ENCODE measurements at places on chromosomes 5 and 9.

- no peak for DNase-seq
These were observed at the start of gene RNF180 for GRCh38 chr5:64165500-64166200. RNF180 (plus strand) TSS chr5:64165843; CDS start chr5:64200808, 34,965 bp downstream.

DNA sequence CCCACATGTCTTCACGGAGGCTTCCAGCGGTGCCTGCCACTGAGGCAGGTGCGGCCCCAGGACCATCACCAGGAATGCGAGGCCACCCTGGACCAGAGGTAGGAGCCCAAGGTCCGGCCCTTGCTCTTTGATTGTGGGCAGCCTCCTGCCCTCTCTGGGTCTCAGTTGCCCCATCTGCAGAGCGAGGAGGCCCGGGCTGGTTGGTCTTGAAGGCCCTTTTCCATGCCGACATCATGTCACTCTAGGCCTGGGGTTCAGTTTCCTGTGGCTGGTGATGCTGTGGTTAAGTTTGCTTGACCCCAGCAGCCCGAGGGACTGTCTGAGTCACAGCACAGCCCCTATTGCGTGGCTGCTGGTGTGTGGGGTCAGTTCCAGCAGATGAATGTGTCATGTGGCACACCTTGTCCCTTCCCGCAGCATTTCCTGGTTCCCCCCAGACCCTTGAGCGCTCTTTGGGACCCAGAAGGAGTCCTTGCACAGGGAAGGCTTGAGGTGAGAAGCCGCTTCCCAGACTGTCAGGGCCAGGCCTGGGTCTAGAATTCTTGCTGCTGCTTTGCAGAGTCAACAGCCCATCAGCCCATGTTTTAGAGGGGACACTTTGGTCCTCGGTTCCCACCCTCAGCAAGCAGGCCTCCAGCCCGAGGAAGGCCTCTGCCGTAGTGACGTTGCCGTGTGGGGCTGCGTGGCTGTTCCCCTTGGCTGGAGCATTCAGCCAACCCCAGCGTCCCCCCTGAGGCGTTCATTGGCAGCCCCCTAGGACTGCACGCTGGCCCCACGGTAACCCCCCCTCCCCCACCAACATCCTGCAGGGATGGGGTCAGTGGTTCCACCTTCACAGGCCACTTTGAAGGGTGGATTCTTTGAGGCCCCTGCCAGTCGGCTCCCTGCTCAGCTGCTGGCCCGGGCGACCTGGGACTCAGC is 31.0 kb upstream of the HMCN2 start:
- DNase-seq = no peak

- no peak for DNase-seq
These were observed 127.8 kb upstream of the CCDC152 start for GRCh38 chr5:42628821-42629220.

DNA sequence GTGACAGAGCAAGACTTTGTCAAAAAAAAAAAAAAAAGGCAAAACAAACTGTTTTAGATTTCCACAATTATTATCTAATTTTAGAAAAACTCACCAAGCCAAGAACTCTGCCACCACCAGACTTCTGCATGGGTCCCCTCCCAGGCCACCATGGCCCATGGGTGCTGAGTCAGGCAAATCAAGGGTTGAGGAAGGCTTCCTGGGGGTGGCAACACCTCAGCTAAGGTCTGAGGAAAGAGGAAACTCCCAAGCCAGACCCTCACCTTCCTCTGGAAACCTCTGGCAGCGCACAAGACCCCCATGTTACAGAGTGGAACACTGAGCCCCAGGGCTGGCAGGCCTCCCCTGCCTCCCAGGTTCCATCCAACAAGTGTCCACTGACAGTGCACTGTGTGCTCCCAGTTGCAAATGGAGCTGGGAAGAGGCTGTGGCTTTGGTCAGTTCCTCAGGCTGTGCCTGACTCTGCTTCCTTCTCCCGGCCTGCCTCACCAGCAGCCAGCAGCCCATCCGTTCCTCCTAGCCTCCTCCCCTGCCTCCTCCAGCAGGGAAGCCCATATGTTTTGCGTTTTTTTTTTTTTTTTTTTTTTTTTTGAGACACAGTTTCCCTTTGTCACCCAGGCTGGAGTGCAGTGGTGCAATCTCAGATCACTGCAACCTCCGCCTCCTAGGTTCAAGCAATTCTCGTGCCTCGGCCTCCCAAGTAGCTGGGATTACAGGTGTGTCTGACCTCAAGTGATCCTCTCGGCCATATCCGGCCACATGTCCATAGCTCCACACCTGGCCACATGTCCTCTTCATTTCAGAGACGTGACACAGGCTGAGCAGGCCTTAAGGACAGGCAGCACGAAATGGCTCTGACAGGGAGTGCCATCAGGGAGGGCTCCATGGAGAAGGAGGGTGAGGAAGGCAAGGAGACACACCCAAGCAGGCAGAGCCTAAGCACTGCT is 3.5 kb upstream of the SUSD3 start:
- no peak for DNase-seq

Data from stimulated activated CD4-positive, alpha-beta T cell treated with anti-CD3 and anti-CD28 coated beads, Interleukin-1b, Interleukin-23, amount 100 ng/mL, for 1 hour (primary cell).